GM18507 (cell line): ENCODE measurements at places on chromosomes 7 and 10.

DNA sequence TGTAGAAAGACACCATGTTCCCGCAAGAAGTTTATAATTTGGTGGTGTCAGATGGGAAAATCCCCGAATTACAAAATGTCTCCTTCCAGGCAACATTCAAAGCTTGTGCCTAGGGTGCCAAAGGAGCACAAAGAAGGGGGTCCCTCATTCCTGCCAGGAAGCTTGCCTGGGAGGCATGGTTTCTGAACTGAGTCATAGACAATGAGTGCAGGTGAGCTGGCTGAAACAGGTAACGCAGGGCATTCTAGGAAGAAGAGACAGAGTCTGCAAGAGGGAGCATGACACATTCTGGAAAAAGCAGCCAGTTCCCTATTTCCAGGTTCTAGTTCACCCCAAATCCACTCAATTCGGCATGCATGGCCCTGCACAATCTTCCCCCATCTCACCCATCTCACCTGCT is 11.9 kb upstream of the CALU start:
- DNase-seq: no peak

DNA sequence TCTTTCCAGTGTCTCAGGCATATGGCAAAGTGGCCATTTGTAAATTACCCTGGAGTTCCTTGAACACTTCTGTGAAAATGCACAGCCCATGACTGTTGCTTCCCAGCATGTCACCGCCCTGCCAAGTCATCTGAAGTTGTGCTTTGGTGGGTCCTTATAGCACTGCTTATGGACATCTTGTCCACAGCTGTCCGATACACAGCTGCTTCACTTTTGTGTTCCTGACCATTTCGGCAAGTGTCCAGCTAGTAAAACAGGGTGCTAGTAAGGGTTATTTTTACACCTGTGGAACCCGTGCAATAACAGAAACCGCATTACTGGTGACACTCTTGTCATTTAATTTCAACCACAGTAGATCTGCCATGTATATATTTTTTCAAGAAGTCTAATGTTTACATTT is 29.7 kb downstream of the PIP4K2A start:
- no peak for DNase-seq

- no peak for DNase-seq
These were observed 103.9 kb downstream of the RSU1 start for GRCh38 chr10:16713290-16713689.

DNA sequence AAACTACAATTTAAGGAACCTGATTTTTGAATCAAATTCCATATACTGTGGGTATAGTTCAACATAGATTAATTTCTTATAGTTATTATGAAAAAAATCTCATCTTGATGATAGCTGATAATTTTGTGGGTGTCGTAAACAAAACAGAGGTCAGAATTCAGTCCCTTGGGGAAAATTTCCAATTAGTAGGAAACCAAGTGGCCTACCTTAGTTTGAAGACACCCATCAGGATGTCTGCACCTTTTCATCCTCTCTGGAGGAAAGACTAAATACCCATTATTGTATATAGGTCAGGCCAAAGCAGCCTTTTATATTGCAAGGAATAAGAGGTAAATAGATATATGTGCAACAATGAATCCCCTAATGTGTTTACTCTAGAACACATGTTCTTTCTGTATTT is 6.4 kb downstream of the IKZF1 start:
- DNase-seq: no peak

DNA sequence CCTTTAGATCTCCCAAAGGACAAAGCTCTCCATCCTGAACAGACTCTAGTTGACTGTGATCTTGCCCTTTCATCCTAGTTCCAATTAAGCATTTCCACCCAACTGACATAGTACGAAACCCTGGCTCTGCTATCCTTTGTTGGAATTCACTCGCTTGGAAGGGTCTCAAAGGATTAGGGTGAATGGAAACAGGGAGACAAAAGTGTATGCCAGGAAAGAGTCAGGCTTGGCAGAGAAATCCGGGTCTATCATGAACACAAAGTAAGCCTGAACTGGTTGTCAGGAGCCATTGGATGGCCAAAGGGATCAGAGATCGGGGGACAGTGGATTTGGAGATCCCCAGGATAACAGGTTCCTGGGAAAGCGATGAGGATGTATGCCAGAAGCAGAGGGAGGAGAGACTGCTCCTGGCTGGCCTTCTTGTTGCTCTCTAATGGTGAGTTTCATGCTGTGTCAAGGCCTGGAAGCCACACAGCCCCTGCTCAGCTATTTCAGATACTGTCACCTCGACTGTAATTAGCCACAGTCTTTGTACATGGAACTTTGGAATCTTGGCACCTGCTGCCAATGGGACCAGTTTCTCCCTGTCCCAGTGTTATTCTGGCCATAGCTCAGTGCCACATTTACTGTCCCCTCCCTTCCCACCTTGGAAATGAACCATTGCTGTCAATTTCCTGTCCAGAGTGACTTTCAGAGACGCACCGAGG is 1168.7 kb upstream of the AUTS2 start:
- no peak for DNase-seq

- no peak for DNase-seq
These were observed 5.3 kb downstream of the PTF1A start for GRCh38 chr10:23197416-23197861.

DNA sequence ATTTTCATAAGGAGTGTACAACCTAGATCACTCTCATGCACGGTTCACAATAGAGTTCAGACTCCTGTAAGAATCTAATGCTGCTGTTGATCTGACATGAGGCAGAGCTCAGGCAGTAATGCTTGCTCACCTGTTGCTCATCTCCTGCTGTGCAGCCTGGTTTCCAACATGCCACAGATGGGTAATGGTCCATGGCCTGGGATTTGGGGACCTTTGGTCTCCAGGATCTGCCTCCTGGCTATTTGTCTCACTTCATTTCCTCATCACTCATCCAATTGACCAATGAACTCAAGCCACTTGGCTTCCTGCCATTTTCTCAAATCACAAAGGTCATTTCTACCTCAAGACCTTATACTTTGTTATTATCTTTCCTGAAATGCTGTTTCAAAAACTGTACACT is 786.1 kb downstream of the ANKRD7 start:
- no peak for DNase-seq

DNA sequence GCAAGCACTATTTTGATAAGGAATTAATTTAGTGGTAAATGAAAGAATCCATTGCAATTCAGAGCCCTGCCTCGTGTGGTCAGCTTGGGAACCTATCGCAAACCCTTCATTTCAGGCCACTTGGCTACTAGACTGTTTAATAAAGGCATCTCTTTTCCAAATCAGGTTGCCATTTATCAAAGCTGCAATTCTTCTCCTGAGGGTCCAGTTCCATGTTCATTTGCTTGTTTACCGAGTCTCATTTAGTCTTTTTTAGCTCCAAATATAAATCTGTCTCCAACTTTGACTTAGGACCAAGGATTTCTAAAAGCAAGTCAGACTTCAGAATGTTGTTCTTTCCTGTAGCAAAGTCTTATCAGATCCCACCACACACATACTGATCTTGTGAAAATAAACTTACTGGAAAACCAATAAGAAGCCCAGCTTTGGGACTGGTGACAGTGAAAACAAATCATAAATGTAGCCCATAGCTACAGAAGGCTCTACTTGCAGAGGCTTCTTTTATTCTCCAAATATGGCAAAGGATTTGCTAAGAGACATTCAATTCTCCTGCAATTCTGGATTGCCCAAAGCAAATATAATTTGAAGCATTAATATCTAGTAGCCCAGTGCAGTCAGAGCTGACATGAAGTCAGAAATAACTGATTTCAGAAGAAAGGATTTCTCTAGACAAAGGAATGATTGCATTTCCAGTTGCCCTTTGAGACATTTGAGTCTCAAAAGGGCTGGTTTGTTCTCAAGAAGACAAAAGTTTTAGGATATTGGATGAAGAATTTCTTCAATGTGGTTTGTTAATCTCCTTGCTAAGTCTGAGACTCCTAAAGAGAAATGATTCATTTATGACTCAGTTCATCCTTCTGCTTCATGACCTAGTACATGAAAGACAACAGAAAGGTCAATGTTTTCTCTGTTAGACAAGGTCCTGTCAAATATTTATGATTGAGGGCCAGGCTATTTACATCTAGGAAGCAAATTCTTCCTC is 28.0 kb downstream of the PPP1R3C start:
- no peak for DNase-seq

DNA sequence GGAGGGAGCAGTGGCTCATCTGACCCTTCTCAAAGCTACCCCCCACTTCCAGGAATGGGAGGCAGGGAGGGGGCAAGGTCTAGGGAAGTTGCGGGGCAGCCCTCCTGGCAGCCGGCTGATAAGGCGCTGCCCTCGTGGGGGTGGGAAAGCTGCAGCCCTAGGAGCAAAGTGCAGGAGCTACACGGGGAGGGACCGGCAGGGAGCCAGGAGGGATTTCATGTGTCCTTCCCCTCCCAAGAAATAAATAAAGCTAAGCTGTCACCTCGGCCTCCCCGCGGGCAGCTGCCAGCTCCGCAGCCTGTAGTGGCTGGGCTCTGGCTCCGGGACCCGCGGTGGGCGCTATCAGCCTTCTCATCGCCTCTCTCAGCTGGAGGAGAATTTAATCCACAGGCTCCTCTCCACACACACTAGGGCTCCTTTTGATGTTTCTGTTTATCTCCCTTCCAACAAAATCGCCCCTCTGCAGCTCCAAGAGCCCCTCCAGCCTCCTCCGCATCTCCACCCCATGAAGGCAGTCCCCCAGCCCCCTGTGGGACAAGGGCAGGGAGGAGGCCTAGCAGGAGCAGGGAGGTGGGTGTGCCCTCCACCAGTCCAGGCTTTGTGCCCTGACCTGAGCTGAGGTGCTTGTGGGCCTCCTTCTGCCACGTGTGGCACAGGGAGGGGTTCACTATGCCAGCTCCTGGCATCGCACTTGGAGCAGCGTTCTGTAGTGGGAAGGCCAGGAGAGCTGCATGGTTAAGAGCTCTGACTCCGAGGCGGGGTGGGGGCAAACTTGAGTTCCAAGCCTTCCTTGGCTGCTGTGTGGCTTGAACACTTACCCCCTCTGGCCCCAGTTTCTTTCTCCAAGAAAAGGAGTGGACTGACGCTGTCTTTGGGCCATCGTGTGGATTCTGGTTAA is 80.5 kb downstream of the C10orf105 start:
- DNase-seq: no peak

- DNase-seq: no peak
These were observed 33.4 kb upstream of the SLC39A12 start for GRCh38 chr10:17918187-17918903.

DNA sequence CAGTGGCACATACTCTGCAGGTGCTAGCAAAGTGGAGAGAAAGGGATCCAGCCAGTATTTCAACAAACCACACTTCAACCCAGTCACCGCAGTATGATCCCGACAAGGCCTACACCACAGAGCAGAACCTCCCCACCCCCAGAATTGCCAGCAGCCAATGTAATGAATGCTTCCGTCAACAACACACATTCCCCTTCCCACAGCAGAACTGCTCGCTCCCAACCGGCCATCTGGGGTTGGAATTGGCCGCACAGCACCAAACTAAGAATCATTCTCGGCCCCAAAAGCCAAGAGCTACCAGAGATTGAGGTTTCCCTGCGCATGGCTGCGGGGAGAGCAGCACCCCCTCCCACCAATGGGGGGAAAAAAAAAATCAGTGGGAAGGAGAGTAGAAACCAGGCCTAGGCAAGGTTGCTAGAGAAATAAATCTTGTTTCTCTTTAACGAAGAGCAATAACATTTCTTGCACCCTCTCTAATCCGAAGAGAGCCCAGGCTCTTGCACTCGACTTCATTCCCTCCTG is 1.1 kb downstream of the WASL start:
- no peak for DNase-seq

DNA sequence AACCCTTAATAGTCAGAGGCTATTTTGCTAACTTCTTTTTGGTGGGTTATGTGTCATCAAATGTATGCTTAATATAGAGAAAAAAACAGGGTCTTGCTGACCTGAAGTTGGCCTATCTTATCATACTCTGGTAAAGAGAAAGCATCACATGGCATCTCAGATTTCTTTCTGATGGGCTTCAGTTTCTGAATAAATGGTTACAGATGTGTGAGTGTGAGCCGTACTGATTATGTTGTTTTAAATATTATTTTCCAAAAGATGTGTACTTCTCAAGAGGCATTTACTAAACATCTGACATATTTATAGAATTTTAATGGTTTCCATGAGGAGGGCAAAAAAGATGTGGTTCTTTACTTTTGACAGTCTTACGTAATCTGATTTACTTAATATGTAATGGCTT is 28.4 kb downstream of the BBS9 start:
- DNase-seq: no peak

- DNase-seq: no peak
These were observed 125.0 kb upstream of the NPY start for GRCh38 chr7:24158975-24159374.

- DNase-seq: no peak
These were observed 146.1 kb upstream of the TMEM196 start for GRCh38 chr7:19919261-19920095.

GRCh38 chr7:102165136-102165535 is 121.5 kb upstream of the SH2B2 start:
- no peak for DNase-seq

DNA sequence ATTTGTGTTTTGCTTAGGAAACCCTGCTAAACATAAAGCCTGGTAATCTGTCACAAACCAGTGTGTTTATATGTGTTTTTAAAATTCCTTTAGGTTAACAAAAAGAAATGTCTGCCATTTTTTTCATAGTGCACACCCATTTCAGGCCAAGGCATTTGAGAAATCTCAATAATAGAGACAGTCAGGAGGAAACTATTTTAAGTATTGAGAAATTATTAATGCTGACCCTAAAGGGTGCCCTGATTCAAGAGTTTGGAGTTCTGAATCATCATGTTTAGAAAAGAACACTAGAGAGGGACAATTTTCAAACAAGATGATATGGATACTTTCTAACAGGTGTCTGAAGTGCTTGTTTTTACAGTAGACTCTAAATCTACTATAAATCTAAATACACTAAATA is 28.7 kb downstream of the MALRD1 start:
- no peak for DNase-seq

DNA sequence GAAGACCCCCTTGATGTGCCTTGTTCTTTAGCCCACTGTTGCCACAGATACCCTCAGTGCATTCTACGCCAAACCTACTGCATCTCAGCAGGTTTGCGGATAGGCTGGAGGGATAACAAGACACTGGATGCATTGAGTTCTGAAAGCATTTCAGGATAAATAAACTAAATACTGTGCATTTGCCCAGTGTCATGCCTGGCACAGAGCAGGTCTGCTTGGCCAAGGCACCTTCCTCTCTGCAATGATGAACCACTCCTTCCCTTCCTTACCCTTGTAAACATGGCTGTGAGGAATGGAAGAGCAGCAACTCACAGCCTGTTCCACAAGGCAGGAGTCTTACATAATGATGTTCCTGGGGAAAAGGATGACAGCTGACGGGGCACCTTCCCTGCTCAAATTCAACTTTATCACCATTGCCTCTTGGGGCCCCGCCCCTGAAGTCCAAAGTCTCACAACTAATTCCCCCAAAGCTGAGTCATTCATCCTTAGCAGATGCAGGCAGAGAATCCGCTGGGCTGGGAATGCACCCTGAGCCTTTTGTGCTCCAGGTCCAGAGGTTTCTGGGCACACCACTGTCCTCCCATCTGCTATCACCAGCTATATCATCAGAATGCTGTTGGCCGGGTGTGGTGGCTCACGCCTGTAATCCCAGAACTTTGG is 11.6 kb downstream of the DDX56 start:
- no peak for DNase-seq

GRCh38 chr7:151228024-151228866 is 1.2 kb upstream of the ABCF2 start:
- DNase-seq: no peak
